Lung (tissue), 17 donors: ENCODE measurements at places on chromosomes 7 and 10. TPM values are rescaled to one million over a fixed set of nuclear protein-coding genes. Genes with fewer than 3 reads are reported as not detected.

DNA sequence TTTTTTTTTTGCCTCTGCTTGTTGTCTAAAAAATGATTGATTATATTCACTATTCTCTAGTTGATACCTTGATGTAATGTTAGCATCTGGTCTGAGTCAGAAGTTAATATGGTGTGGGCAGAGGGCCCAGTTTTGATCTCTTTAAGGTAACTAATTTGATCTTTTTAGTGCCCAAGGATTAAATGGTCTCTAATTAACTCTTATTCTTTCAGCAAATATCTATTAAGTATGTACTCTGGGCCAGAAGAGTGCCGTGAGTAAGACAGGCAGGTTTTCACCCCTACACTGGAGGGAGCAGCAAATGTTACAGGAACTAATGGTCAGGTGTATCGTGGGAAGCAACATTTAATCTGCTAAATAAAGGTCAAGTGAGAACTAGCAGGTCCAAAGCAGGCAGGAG is 144.6 kb upstream of the COL1A2 start:
- no peak for DNase-seq
- H3K4me3 ChIP-seq, result no peak overlapping the region
- H3K36me3 ChIP-seq, result no peaks in the 10 kb centered on the region
- H3K27me3 ChIP-seq, result no peaks in the 10 kb centered on the region
- H3K4me1 ChIP-seq, result peaks cover 12% of the 10 kb centered on the region

GRCh38 chr10:116307455-116307854 is 16.8 kb upstream of the CCDC172 start:
- H3K27ac ChIP-seq, result no peak overlapping the region
- no peak overlapping the region for H3K4me3 ChIP-seq
- H3K27me3 ChIP-seq, result no peaks in the 10 kb centered on the region
- no peak for DNase-seq

GRCh38 chr7:151204383-151205032 is 5.8 kb downstream of the H2BK1 start:
- DNase-seq, result no peak
- H3K27ac ChIP-seq, result no peak overlapping the region
- no peak overlapping the region for H3K4me3 ChIP-seq

- no peak overlapping the region for H3K4me3 ChIP-seq
- no peaks in the 10 kb centered on the region for H3K27me3 ChIP-seq
- H3K36me3 ChIP-seq, result no peaks in the 10 kb centered on the region
- H3K27ac ChIP-seq, result peak overlapping the region; percentile 77
- DNase-seq, result peak; percentile 78
These were observed 304.4 kb upstream of the LYZL1 start for GRCh38 chr10:28984431-28984830.

DNA sequence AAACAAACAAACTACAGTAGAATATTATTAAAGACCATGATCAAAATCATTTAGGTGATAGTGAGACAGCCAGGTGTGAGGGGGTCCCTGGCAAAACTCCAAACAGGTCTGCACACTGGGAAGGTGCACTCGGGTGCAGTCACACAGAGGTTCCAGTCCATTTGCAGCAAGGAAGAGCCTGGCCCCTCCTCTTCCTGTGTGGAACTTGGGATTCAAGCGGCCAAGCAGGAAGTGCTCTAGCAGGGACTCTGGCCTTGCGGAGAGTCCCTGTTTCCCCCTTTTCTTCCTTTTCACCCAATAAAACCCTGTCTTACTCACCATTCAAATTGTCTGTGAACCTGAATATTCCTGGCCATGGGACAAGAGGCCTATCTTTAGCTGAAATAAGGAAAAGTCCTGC is 181.8 kb downstream of the LRRTM3 start:
- no peak for DNase-seq
- no peaks in the 10 kb centered on the region for H3K36me3 ChIP-seq
- no peak overlapping the region for H3K27ac ChIP-seq
- H3K27me3 ChIP-seq, result no peaks in the 10 kb centered on the region

Gene ZPBP
- 0.25 TPM for total RNA-seq
